ENCODE measurements at places on chromosomes 6 and 20.

GRCh38 chr6:106519460-106520394 is 109.6 kb downstream of the RTN4IP1 start:
- peak; percentile 94 for DNase-seq

- peak; percentile 26 for DNase-seq
Measured at GRCh38 chr6:54810147-54810546, 36.4 kb upstream of the FAM83B start.

GRCh38 chr6:90859612-90860011 is 272.7 kb upstream of the MAP3K7 start:
- DNase-seq = no peak

- DNase-seq = no peak
Measured at GRCh38 chr6:35296931-35297600, 552 bp upstream of the DEF6 start.

GRCh38 chr6:30689022-30689865 is 1.5 kb downstream of the NRM start:
- no peak for DNase-seq

GRCh38 chr20:56978475-56978874 is 288.0 kb downstream of the BMP7 start:
- DNase-seq = peak; percentile 36

DNA sequence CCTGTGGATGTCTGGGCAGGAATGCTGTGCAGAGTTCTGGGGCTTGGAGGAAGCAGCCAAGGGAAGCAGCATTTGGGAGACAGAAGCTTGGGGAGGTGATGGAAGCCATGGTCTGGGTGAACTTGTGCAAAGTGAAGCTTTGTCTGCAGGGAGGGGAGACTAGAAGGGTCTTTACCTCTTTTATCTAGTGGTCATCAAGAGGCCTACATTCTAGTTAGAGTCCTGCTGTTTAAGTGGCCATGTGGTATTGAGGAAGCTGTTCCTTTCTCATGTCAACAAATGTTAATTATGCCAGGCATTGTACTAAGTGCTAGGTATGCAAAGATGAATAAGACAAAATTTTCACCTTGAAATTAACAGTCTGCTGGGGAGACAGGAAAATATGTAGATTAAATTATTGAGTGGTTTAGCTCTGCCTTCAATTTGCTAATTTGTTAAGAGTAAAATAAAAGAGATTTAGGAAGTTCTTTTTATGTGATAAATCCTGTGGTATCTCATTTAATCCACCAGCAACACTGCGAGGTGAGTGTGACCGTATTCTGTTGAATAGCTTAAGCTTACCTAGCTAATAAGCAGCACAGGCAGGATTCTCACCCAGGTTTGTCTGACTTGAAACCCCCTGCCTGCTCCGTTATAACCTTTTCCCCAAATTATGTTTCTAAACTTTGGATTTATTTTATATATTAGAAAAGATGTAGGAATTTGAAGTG is 43.1 kb downstream of the ARID1B start:
- no peak for DNase-seq

DNA sequence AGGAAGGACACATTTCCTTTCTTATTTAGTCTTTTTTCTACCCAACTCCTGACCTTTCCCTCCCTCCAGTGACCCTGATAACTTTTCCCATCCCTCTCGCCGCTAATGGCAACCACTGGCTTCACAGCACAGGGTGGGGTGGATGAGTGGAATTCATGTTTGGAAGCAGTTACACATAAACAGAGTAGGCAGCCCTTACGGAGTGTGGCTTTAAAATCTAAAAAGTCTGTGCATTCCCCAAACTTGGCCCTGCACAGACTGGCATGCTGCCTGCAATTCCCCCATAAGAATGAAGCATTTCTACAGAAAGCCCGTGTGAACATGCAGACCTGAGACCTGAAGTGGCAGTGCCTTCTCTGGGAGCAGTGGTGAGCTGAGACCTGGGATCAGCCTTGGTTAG is 275.9 kb upstream of the PRND start:
- DNase-seq = no peak

DNA sequence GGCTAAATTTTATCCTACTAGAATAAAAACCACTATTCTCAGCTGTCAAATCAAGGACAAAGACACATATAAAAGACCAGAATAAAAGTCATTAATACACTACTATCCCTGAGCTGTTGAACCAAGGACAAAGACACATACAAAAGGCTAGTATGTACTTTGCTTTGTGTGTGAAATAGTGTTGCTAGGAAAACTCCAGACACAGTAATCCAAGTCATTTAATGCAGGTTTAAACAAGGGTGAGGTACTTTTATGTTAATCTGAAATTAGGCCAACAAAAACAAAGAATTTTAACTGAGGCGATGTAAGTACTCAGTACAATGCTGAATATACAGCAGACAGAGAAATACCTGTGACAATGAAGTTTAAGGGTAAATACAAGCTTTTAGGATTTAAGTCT is 18.9 kb downstream of the GCLC start:
- no peak for DNase-seq

DNA sequence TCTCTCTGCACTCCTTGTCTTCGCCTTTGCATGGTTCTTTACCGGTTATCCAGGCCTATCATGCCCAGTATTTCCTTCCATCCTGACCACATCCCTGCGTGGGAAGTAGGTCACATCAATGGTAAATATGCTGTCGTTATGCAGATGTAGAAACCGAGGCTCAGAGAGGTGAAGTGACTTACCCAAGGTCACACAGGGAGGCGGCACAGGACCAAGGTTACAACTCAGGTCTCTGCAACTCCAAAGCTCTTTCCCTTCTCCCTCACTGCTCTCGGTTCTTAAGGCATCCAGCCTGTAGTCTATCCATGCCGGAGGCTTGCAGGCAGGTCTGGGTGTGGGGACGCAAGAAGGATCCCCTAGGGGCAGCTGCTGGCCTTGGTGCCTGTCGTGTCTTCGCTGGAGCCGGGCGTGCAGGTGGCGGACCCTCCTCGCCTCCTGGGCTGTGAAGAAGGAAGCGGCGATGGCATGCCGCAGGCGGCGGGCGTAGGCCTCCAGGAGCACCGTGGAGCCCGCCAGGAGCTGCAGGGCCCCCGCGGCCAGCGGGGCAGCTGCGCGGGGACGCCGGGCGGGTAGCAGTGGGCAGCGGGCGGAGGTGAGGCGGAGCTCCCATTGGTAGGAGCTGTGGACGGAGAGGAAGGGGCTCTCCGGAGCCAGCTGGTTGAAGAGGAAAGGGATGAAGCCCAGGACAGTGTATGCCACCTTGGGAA is 9.1 kb downstream of the OCSTAMP start:
- DNase-seq = no peak

- DNase-seq = no peak
Measured at GRCh38 chr6:1474205-1474604, 84.8 kb downstream of the FOXF2 start.

DNA sequence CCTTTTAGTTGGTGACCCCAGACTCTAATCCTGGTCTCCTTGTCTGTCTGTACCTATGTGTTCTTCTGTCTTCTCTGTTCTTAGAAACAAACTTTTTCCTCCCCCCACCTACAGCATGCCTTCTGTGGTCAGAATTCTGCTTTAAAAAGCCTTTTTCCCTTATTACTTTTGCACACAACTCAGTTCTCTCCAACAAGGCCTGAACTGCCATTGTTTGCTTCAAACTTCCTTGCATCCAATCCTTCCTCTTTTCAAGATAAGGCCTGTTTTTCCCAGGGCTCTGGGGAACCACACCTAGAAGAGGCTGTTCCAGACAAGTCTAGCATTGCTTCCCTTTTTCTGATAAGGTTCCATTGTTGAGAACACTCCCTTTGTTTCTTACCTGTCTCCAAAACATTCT is 22.2 kb upstream of the NCOA3 start:
- no peak for DNase-seq

GRCh38 chr6:121503589-121503991 is 68.1 kb downstream of the GJA1 start:
- DNase-seq = peak; percentile 79

DNA sequence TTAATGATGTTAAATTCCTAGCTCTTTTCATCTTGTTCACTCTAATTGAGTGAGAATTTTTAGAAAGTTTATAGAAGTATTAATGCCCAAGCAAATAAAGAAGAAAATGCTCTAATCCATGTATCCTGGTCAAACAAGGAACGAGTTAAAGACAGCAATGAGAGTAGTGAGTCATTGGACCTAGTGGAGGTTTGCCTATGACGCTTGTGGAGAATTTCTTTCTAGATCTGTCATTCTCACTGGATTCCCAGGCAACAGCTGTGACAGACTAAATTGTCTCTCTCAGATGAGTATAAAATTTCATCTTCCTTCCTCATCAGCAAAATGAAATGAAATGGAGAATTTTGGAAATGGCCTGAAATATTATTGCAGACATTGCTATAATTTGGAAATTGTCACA is 127.9 kb downstream of the COL19A1 start:
- no peak for DNase-seq

DNA sequence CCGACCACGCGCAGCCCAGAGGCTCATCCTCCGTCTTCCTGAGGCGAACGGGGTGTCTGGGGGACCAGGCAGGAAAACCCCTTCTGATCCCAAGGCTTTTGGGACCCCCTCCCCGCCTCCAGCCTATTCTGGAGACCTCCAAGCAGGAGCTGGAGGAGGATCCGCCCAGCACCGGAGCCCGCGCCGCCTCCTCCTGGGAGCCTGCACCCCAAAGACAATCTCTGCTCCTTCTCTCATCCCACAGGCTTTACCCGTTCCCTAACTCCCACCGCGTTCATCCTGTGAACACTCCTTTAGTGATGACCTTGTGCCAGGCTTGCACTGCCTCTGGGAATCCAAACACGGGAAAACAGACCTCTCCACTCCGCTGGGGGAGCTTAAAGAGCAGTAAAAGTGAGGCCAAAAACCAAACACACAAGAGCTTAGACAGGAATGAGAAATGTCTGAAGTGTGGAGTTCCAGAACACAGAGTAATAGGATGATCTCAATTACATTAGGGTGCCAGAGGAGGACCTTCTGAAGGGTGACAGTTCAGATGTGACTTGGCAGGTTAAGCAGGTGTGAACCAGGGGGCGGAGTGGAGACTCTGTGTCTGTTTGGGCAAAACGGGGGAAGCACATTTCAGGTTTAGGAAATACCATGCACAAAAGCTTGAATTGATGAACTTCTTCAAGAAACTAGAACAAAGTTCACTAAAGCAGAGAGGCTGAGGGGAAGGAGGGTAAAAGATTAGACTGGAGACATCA is 7.6 kb downstream of the HLA-DRB5 start:
- no peak for DNase-seq

DNA sequence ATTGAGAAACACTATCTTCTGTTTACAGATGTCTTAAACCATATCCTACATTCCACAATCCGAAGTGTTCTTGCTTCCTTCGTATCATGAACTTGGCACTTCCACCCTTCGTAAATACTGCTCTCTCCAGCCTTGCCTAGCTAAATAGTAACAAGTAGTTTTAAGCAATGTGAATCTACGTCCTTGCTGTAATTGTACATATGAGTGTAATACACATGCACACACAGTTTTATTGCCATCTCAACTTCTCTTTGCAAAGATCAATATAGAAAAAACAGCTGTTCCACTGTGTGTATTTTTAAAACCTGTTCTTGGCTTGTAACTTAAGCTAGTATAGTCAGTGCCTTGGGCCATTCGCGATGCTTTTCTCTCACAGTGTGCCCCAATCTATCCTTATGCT is 1524.7 kb downstream of the GRIK2 start:
- DNase-seq = no peak

- DNase-seq = no peak
Measured at GRCh38 chr6:14278446-14278845, 160.9 kb downstream of the CD83 start.

DNA sequence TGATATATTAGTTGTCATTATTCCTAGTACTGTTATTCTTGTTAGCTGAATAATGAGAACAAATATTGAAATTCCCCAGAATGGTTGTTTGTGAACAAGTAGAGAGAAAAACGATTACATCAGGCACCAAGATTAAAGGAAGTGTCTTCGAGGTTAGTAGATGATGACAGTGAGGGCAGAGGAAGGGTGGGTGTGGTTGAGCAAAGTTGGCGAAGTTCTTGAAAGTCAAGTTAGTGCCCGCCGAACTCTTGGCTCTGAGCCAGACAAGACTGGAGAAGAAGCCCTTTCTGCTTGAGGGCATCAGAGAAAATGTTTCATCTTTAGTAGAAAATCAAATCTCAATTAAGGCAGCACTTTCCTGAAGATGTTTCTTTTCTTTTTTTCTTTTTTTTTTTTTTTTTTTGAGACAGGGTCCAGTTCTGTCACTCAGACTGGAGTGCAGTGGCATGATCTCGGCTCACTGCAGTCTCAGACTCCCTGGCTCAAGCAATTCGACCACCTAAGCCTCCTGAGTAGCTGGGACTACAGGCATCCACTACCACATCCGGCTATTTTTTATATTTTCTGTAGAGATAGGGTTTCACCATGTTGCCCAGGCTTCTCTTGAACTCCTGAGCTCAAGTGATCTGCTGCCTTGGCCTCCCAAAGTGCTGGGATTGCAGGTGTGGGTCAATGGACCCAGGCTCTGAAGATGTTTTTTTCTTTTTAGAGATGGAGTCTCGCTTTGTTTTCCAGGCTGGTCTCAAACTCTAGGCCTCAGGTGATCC is 77.1 kb downstream of the SGK1 start:
- DNase-seq = no peak

GRCh38 chr6:136932599-136932998 is 10.5 kb downstream of the SLC35D3 start:
- no peak for DNase-seq

DNA sequence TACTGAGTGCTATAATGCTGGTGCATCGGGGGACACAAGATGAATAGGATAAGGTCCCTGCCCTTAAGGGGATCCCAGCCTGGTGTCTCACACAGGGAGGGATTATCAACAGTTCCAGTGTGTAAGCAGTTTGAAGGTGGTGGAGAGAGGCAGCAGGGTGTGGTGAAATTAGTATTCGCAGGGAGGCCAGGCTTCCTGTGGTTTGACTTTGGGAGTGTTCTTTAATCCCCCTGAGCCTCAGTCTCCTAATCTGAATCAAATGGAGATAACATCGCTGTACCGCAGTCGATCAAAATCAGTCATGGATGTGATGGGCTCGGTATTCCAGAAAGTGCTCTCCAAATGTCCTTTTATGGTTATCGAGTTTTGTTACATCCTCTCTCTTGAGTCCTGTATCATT is 288.1 kb upstream of the SUPT3H start:
- DNase-seq = no peak

- no peak for DNase-seq
Measured at GRCh38 chr6:34535646-34536045, 20.5 kb downstream of the SPDEF start.

DNA sequence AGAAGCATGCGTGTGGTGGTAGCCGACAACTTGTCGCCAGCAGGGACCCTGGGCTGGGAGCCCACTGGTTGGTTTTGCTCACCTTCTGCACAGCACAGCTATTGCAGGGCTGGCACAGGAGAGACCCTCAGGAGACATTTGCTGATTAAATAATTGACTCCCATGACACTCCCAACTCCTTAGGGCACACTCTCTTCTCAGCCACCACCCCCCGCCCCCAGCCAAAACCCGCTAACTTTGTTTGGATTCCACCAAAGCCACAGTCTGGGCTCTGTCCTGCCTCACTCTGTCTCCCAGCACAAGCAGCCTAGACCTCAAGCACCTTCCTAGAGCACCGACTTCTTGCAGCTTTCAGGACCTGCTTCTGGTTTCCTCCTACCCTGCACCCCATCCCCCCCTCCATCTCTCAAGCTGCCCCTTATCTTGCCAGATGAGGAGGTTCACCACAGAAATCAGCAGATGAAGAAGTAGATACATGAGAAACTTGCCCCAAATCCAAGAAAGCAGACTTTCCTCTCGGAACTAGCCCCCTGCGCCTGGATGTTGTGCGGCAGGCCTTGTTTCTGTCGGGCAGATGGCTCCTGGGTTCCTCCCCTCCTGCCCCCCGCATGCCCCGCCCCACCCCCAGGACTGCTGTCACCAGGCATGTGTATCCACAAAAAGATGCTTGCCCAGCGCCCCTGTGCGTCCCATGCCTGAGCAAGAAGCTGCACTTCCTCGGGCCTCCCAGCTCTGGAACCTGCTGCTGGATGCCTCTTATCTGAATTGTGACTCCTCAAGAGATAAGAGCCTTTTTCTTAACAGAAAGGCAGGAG is 35.0 kb upstream of the CD93 start:
- no peak for DNase-seq
